NCI-H1417 (cell line): ENCODE measurements at places on chromosomes 7 and 10.

- no peak for DNase-seq
Observed at GRCh38 chr10:77605466-77605865, 32.1 kb downstream of the KCNMA1 start.

DNA sequence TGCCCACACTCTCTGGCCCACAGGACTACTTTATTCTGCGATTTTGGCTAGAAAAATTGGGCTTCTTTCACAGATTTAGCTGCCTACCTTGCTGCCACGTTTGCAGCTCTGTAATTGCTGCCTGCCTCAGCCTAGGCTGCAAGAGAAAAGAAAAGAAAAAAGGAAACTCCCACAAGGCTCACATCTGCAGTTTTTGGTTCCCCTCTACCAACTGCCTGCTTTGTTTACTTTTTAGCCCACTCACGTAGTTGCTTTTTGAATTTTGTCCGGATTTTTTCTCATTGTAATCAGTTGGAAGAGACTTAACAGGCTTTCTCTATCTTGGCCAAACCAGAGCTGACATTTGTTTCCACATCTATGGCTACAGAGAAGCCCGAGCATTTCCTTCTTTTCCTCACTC lies 24.3 kb downstream of the SUN3 start:
- DNase-seq: no peak

GRCh38 chr10:21525367-21526187 lies at the start of gene SKIDA1:
Gene SKIDA1 (minus strand): TSS chr10:21525682. CDS start chr10:21517822, 7,860 bp downstream.
- peak; percentile 71 for DNase-seq

DNA sequence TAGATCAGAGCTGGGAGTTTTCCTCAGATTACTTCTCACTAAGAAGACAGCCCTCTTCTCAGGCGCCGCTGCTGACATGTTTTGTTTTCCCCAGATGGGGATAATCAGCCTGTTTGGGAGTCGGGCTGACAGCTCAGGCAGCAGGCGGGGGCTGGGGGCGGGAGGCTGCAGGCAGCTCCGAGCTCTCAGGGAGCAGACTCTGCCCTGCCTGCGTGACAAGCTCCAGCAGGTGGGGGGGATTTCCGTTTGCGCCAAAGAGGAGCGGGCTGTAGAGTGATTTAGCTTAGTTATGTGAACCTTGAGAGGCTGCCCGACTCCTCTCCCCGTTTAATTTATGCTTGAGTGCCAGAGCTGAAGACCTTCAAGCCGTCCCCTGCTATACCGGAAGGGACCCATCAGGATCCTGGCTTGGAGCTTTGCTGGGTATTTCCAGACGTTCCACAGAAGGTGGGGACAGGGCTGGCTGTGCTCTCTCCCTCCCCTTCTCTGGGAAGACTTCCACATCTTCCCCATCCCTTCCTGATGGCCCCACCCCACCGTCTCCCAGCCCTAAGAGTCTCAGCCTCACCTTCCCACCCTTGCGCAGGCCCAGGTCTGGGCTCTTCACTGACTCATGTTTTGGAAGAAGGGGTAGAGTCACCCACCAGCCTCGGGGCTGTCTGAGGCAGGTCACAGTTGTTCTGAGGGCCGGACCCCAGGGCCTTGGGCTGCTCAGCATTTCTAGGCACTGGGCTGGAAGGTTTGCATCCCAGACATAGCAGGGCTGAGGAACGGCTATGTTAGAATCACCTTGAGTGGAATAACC lies 24.7 kb upstream of the ADCYAP1R1 start:
- DNase-seq: peak; percentile 54

DNA sequence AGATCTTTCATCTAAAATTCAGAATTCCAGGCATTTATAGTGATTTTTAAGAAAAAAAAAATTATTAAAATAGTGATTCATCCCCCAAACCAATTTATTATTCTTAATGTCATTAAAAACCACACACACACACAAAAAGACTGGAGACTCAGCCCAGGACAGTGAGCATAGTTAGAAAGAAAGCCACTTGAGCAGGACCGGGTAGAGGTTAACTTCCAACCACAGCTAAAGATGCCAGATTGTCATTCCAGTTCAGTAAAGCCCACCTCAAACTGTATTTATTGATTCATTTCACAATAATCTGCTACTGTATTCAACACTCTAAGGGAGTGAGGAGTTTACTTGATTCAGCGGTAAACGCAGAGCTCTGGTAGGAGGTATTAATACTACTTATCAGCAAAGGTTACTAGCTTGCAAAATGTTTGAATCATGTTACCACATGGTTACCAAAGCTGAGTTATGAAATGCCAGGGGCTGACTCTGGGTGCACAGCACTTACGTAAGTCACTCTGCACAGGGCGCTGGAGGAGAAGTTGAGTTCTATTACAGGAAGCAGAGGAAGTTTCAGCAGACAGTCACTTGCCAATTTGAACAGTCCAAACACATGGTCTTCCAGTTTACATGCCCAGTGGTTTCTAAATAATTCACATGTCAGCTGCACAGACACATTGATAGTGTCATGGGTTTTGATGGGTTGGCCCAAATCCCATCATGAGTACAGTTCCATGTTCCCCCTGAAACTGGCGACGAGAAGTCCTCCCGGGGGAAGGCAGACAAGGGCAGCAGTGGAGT lies 64.6 kb downstream of the KLF6 start:
- DNase-seq: no peak

DNA sequence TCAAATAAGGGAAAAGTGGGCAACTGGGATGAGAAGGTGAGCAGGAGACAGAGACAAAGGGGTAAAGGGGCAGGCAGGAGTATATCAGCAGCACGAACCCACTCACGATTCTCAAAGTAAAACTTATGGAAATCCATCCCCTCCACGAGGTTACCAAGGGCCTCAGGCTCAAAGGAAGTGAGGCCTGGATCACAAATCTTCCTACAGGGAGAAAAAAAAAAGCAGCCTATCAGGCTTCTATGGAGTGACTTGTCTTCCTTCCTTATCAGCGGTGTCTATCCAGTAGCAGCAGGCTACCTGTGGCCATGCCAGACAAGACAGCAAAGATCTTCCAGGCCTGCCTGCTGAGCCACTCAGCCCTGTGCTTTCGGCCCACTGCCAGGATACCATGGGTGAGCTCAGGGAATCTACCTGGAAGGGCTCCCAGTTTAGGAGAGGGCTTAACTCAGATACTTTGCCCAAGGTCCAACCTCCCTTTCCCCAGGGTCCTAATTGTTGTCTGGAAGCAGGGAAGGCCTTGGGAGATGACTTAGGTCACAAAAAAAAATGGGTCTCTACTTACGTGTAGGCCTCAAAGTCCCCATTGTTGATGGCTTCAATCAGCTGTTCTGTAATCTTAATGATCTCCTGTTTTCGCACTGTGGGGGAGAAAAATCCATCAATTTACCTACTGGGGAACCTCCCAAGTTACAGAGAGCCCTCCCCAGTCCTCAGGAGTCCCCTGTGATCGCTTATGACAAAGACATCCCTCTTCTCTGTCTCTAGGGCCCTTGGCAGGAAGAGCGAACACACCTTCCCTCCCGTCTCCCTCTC lies 5.7 kb upstream of the NDST2 start:
- no peak for DNase-seq

DNA sequence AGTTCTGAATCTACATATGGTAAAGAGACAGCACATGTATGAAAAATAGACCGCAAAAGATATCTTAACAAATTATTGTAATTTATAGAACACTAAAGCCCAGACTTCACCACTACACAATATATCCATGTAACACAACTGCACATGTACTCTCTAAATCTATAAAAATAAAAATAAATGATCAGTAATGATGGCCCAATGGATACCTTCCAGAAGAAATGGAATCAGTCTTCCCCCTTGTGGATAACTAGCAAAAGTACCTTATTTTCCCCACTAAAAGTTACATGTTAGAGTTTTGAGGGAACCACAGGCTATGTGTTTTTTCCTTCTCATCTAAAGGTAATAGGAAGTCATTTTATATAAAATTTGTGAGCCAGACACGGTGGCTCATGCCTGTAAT lies 25.7 kb downstream of the C7orf25 start:
- DNase-seq: no peak

DNA sequence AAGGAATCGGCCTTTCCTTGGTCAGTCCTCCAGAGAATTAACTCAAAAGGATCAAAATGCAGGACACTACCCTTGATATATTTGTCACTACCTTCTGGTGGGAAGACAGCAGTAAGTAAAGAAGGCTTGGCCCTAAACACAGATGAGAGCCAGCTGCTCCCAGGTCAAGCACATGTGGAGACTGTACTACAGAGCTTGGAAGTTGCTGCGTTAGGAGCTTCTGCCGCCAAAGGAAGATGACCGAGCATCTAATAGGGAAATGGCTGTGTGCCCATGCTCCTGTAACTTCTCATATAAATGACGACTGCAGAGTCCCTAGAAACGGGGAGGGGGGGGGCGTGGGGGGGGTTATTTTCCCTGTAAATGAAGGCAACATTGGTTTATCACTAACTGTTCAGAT lies 59.0 kb downstream of the PODXL start:
- DNase-seq: no peak

- no peak for DNase-seq
Observed at GRCh38 chr7:132785870-132786269, 209.6 kb upstream of the PLXNA4 start.

DNA sequence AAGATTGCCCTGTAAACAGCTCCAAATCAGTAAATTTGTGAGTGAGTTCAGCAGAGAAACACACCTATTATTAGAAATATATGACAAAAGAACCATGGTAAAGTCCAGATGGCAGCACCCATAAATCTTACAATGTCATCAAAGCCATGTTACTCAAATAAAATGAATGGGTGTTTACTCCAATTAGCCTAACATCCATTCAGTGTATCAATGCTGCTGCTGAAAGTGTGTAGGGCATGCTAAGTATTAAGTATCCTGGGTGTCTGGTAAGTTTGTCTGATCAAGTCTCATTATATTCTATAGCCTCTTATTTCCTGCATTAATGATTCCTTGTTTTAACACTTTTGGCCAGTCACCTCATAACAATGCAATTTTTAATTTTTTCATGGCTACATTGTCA lies 185.5 kb upstream of the STEAP4 start:
- no peak for DNase-seq

DNA sequence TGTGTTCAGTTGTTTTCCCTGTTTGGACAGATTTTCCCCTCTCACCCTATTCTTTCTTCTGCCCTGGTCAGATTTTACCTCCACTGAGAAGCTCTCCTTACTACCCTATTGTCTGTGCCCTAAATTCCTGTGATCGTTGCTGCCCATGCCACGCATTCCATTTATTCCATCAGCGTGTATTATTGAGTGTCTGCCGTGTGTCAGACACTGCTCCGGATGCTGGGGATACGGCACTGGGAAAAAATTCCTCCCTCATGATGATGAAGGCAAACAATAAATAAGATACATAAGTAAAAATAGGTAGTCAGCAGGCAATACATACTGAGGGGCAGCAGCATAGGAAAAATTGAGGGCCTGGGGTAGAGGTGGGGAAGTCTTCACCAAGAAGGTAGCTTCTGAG lies 86.8 kb downstream of the FANK1 start:
- no peak for DNase-seq

- DNase-seq: no peak
Observed at GRCh38 chr10:70317272-70317942, 33.6 kb upstream of the NPFFR1 start.

- DNase-seq: no peak
Observed at GRCh38 chr7:96084881-96085553, 236.9 kb downstream of the SLC25A13 start.

DNA sequence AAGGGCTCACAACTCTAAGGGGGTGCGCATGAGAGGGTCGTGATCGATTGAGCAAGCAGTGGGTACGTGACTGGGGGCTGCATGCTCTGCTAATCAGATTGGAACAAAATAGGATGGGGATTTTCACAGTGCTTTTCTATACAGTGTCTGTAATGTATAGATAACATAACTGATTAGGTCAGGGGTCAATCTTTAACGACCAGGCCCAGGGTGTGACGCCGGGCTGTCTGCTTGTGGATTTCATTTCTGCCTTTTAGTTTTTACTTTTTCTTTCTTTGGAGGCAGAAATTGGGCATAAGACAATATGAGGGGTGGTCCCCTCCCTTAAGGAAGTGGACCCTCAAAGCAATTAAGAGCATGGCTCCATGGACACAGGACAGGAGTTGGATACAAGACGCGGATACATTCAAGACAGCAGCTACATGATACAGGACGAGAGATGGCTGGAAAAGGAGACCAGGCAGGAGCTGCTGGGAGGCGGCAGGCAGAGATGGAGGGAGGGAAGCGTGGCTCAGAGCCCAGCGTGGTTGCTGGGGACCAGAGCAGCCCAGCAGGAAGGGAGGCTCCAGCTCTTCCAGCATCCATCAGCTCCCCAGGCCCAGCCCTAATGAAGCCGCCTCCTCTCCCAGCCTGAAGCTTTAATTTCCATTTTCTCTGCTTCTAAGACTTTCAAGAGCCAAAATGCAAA lies 31.6 kb downstream of the GSDME start:
- no peak for DNase-seq

DNA sequence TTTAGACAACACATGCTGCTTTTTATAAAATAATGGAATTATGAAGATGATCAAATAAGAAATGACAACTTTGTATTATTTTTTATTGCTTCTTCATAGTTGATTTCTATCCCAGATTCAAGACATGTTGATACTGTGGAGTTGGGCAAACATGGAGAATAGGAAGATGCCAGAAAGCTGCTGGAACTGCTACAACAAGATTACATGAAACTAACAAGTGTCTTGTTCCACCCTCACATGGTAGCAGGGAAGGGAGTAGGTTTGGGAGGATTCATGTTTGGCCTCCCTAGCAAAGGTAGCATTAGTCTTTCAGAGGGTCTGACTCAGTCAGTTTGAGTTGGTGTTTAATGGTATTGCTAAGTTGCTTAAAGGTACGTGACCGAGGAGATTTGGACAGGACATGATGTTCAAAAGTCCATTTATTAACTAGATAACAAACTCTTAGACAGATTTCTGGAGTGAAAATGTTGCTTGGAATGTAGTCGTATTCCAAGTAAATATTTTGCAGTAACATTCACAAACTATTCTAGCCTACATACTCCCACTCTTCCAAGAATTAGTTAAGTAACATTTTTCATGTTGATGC lies 33.1 kb downstream of the PRR15 start:
- DNase-seq: no peak

DNA sequence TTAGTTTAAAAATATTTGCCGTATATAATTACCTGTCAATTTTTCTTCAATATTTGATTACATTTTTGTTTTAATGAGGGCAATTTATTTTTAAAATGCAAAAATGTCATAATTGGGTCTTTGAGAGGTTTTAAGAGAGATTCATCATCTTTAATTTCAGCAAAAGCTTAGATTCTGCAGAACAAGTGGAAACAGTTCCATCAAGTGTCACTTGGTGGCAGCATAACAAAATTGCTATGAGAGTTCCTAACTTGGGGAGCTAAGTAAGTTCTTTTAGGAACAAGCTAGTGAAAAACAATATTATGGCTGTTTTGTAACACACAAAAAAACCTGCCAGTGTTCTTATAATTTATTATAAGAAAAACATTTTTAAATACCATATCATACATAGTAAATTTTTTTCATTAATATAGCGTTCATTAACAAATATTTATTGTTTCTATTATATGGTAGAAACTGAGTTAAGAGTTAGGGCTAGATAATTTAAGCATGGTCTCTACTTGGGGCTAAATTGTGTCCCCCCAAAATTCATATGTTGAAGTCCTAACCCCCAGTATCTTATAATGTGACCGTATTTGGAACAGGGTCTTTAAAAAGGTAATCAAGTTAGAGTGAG lies 155.2 kb downstream of the MAGI2 start:
- DNase-seq: peak; percentile 80

- DNase-seq: peak; percentile 49
Observed at GRCh38 chr7:13032576-13032975, 345.1 kb downstream of the ARL4A start.
